Stimulated activated CD4-positive, alpha-beta T cell treated with anti-CD3 and anti-CD28 coated beads, Interleukin-2, amount 100 ng/mL, for 4 hours (primary cell): ENCODE measurements at places on chromosomes 3 and 15.

GRCh38 chr3:58077596-58078285 is 69.5 kb downstream of the FLNB start:
- no peak for DNase-seq

DNA sequence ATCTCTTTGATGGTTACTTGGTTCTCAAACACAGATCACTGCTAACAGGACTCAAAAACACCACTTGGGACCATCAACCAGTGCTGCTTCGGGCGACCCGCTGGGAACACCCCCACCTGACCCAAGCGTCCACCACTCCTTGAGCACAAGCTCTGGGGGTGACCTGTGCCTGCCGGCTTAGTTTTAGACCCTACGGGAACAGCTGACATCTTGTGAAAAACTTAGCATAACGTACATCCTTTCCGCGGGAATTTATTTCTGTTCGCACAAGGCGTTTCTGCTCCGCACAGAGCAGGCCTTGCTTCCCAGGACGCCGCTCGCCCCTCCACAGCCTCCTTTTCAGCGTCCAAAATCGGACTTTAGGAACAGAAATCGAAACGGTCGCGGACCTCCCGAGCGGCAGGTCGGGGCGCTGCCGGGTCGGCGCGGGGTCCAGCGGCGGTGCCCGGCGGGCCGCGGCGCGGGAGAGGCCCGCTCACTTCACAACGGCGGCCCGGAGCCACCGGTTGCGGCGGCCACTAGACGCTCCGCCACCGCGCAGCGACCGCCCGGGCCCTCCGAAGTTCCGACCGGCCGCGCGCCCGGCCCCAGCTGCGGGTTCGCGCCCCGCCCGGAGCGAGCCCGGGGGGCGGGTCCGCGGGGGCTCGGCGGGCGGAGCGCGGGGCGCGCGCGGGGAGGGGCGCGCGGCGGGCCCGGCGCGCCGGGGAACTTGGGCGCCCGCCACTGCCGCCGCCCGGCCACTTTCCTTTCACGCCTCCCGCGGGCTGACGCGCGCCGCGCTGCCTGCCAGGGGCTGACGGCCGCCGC is 959 bp downstream of the SFMBT1 start:
- peak; percentile 29 for DNase-seq

- DNase-seq: no peak
These were observed 151.0 kb upstream of the MLF1 start for GRCh38 chr3:158419820-158420653.

DNA sequence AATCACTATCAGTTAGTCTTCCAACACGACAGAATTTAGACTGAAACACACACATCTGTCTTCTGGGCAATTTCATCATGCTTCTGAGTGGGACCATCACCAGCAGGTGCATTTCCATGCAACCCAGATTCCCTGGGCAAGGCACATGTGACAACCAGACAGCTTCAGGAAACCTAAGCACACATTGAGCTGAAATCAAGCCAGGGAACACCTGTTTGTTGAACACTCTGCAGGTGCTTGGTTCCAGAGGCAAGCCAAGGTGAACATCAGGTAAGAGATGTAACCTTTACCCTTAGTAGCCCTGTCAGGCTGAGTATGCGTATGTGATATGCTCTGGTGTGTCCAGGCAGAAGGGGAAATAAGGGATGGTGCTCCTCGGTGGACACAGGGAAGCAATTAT is 3.3 kb upstream of the PSMD2 start:
- DNase-seq: no peak

GRCh38 chr3:15578289-15578867 is 23.0 kb downstream of the HACL1 start:
- DNase-seq: no peak

GRCh38 chr3:74402821-74403220 is 211.6 kb downstream of the CNTN3 start:
- DNase-seq: no peak
